ENCODE measurements at places on chromosomes 4 and X.

DNA sequence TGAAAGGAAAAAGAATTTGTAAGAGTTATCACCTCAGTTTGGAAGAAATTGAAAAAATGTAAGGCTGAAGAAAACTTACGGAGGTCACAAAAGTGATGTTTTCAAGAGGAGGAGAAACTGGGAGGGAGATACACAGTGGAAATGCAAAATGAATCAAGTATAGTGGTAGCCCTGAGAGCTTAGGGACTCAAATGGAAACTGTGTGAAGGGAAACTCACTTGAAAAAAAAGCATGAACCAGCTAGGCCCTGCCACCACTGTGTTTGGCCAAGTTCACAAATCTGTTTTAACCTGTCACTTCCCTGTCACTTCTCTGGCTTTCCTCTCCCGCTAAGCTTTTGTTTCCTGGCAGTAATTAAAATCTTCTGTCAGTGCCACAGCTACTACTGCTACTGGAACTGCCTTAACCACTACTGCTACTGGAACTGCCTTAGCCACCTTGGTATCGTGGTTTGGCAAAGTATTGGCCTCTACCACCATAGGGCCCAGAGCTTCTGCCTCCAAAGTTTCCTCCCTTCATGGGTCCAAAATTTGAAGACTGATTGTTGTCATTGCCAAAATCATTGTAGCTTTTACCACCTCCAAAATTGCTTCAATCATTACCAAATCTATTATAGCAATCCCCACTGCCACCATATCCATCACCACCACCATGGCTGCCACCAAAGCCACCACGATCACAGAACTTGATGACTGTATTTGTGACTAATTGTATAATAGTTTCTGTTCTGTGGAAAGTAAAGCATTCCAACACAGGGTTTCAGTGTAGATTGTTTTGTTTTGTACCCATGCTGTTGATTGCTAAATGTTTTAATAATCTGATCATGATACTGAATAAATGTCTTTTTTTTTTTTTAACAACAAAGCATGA lies 41.5 kb downstream of the SMARCA5 start:
- no peak for DNase-seq

- DNase-seq, result no peak
These were observed 9.7 kb upstream of the KLF3 start for GRCh38 chr4:38654273-38654672.

- DNase-seq, result no peak
These were observed 60.5 kb downstream of the CPE start for GRCh38 chr4:165439344-165439743.

DNA sequence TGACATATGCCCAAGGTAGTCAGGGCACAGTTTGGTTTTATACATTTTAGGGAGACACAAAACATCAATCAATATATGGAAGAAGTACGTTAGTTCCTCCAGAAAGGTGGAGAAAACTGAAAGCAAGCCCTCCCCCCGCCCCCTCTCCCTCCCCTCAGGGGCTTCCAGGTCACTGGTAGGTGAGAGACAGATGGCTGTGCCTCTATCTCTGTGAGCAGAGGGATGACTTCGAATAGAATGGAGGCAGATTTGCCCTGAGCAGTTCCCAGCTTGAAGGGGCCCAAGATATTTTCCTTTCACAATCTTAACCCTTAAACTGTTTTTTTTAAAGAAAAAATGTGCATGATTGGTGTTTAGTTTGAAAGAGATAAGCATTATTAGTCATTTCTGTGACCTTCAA lies 114.0 kb downstream of the PCDH10 start:
- DNase-seq, result no peak

- no peak for DNase-seq
These were observed 899 bp upstream of the TMPRSS11D start for GRCh38 chr4:67884701-67885100.

DNA sequence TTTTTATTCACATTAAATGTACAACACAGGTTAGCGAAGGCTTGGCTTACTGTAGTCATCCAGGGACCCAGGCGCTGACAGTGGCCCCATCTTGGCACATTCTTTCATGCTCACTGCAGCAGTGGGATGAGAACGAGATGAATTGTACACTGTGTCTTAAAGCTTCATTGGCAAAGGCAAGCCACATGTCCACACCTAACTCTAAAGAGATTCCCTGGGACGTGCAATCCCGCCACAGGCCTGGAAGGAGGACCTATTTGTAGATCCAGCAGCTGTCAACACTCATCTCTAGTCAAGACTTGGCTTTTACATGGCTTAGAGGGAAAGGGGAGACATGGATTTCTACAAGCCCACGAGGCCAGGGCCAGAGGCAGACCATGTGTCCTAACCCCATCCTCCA lies 16.1 kb upstream of the CXCR3 start:
- DNase-seq, result no peak

DNA sequence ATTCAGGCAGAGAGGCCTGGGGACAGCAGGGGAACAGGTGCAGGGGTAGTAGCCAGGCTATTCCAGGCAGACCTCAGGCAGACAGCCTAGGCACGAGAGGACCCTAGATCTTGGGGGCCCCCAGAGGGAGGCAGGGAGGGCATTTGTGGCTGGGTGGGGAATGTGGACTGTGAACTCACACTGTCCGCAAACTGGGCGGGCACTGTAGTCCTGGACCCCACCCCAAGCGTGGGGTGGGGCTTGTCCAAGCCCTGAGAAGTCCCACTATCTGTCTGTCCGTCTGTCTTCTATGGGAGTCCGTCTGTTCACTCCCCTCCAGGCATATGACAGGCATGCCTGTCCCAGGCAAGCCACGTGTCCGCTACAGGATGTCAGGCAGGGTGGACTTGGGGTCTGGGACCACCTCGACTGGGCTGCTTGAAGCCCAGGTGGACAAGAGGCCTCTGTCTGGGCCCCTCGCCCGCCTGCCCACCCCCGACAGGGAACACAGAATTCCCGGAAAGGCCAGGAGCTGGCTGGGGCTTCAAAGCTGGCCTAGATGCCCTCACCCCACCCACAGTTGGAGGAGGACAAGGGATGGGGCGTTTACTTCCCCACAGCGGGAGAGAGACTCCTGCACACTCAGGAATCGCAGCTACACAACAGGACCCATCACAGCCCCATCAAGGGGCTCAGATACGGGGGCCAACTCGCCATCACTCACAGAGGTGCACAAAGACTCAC lies at the start of gene SLC38A5:
Gene SLC38A5 (minus strand): TSS at position 151 of the 723 bp plus-strand sequence. CDS start 2,336 bp downstream, outside the sequence.
- DNase-seq, result no peak

DNA sequence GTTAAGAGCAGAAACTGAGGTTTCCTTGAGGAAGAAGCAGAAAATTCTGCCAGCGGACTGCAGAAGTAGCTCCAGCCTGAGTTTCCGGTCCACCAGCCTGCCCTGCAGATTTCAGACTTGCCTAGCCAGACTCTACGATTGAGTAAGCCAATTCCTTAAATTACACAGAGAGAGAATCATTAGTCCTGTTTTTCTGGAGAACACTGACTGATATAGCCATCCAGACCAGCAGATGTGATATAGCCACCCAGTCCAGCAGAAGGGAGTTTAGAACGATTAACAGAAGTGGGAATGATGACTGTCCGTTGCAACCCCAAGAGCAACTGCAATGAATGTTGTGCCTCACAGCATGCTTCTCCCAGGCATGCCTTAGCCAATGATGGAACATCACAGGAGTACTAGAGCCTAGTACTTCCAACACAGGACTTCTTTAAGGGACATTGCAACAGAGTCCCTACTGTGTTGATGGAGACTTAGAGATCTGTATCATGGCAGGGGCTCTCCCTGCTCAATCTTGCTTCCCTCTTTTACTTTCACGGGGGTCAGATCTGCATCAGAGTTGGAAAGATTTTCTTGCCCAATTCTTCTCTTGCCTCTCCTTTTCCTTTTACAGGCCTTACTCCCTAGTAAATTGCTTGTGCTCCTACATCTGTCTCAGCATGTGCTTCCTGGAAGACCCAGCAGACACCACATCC lies 264.6 kb upstream of the CLNK start:
- DNase-seq, result no peak

DNA sequence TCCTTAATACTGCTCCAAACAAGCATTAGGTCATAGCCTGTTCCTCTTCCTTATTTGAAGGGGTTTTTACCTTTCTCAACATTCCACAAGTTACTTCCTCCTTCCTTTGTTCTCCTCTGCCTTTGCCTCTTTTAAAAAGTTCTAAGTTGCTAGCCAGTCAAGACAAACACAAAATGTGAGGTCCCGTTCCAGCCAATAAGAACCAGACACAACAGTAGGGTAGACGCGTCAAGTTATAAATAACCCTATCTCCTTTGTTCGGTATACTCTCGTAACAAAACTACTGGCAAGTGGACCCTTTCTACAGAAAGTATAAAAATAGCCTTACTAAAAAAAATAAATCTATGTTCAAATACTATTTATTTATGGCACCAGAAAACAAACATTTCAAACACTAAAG lies 6.3 kb upstream of the ACE2 start:
- DNase-seq, result no peak

- peak; percentile 75 for DNase-seq
These were observed 341.0 kb upstream of the GATB start for GRCh38 chr4:152101556-152102435.

DNA sequence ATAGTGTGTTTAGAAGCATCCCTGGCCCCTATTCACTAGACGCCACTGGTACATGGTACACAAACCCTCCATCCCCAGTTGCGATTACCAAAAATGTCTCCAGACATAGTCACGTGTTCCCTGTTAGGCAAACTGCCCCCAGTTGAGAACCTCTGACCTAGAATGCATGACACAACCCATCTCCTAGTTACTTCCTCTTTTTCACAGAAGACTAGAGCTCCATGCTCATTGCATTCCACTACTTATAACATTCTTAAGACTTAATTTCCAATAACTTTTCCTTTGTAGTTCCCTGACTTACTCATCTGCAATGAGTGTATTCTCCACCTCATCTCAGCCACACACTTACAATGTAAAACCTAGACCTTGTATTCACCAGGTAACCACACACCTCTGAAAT lies 68.6 kb downstream of the PRSS12 start:
- no peak for DNase-seq

- no peak for DNase-seq
These were observed 726.0 kb downstream of the C4orf33 start for GRCh38 chr4:129821963-129822362.

- DNase-seq, result no peak
These were observed 776 bp upstream of the SOWAHD start for GRCh38 chrX:119757646-119757978.

GRCh38 chr4:2264481-2265041 lies 2.7 kb upstream of the MXD4 start:
- no peak for DNase-seq

- no peak for DNase-seq
These were observed 149.0 kb upstream of the KCNIP4 start for GRCh38 chr4:22097596-22097995.

DNA sequence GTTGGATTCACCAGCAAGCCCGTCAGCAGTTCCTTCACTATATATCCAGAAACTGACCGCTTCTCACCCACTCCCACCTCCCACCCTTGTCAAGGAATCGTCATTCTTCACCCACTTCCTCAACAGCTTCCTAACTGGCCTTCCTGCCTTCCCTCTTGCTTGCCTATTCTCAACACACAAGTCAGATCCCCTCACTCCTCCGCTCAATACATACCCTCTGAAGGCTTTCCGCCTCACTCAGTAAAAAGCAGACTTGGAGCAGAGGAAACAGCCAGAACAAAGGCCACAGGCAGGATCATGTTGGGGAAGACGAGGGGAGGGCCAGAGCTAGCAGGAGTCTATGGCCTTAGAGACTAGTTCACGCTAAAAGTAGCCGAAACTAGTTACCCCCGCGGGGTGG lies 23.7 kb downstream of the RWDD4 start:
- DNase-seq, result no peak

GRCh38 chrX:2147928-2148327 lies 352.8 kb downstream of the DHRSX start:
- peak; percentile 47 for DNase-seq

DNA sequence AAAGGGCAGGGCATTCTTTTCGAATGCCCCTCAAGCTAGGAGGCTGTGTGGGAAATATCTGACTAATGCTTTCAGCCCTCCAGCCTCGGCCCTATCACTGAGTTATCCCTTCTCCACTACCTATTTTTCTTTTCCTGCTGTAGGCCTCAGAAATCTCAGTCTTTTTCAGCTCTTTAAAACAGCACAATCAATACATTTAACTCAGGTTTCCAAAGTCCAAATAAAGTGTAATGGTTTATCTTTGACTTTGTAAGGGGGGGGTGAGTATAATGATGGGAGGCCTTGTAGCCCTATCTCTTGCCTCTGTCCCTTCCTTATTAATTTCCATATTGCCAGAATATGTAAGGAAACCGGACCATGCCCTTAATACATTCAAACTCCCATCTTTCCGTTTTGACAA lies 1.6 kb upstream of the WNK3 start:
- DNase-seq, result no peak

GRCh38 chr4:26365537-26366150 lies 44.8 kb downstream of the RBPJ start:
- no peak for DNase-seq

- no peak for DNase-seq
These were observed 193.2 kb downstream of the COMMD8 start for GRCh38 chr4:47270201-47270888.

DNA sequence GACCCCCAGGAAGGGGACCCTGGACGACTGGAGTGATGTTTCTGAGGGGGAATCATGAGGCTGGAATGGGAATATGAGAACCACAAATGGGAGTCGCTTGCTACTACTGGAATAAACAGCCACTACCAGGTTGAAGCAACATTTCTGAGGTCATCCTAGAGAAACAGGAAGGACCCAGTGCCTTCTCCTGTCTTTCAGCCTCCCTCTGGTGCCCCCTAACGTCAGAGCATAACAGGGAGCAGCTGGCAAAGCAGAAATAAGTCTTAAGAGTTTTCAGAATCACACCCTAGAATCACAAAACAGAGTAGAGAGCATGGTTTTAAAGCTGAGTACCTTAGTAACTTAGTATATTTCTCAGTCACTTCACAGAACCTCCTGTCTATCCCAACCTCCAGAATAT lies 347.8 kb upstream of the PITX2 start:
- peak; percentile 48 for DNase-seq

DNA sequence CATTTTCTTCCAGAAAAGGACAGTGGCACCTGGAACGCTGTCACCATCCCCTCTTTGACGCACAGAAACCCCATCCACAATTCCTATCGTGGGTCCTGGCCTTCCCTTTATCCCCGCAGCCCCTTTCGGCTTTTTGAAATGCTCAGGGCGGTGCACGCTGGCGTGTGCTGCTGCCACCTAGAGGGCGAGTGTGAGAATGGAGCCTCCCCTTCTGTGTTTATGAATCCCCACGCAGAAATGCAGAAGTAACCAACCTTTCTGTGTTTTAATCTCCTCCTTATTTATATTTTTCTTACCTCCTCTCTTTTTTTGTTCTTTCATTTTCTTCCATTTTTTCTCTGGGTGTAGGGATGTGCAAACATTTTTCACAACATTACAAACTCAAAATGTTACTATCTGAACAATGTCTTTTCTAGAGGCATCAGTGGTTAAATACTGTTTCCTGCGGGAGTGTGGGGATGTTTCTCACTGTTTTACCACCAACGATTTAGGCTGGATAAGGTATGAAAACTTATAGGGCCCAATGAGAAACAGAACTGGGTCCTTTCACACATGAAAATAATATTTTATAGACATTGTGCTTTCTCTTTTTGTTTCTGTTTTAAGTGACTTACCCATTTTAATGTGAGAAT lies 50.0 kb downstream of the TMA16 start:
- DNase-seq, result peak; percentile 46

- DNase-seq, result no peak
These were observed 154.5 kb downstream of the GASK1B start for GRCh38 chr4:158018221-158018830.

Data from fibroblast of skin of right quadriceps (primary cell).